Kidney epithelial cell (primary cell): ENCODE measurements at places on chromosomes 7 and 10. TPM values are rescaled to one million over a fixed set of nuclear protein-coding genes. Genes with fewer than 3 reads are reported as not detected.

HOXA5 gene
- 18.8 and 19.1 TPM in 2 replicates for total RNA-seq

TAF5 gene
- total RNA-seq, result 2.6 and 3.8 TPM in 2 replicates

MGAM2 gene
- total RNA-seq, result under 0.01 and 0.48 TPM in 2 replicates

PPP3CB gene
- total RNA-seq, result 18.7 and 21.9 TPM in 2 replicates

CFAP43 gene
- 0.34 and 0.75 TPM in 2 replicates for total RNA-seq

PLEKHA8 gene
- total RNA-seq, result 20.7 and 22.7 TPM in 2 replicates

ARHGAP21 gene
- total RNA-seq, result 71.8 and 73.0 TPM in 2 replicates

ACSM6 gene
- total RNA-seq, result not detected in 2 replicates

CLEC2L gene
- not detected in 2 replicates for total RNA-seq

INSYN2A gene
- under 0.01 and 0.04 TPM in 2 replicates for total RNA-seq

KIF5B gene
- 147 and 149 TPM in 2 replicates for total RNA-seq

DNA sequence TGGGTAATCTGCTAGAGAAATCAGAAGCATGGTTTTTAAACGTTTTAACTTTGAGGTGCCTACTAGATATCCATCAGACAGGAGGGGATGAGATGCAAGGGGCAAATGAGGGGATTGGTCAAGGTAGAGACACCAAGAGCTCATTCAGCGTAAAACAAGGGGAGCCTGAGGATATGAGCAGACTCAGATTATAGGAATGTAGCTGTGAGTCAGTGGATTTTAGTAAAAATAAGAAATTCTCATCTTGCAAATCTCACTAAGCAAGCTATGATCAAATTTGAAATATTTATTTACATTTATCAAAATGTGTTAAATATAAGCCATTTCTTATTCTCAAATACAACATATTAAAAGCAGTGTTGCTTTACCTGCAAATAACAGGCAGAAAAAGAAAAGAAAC is 21.4 kb upstream of the TFEC start:
- no peak for DNase-seq

- DNase-seq, result no peak
These were observed 97.7 kb downstream of the ALOX5 start for GRCh38 chr10:45471531-45472310.

GRCh38 chr10:65708057-65708456 is 1217.8 kb upstream of the LRRTM3 start:
- DNase-seq, result no peak

DNA sequence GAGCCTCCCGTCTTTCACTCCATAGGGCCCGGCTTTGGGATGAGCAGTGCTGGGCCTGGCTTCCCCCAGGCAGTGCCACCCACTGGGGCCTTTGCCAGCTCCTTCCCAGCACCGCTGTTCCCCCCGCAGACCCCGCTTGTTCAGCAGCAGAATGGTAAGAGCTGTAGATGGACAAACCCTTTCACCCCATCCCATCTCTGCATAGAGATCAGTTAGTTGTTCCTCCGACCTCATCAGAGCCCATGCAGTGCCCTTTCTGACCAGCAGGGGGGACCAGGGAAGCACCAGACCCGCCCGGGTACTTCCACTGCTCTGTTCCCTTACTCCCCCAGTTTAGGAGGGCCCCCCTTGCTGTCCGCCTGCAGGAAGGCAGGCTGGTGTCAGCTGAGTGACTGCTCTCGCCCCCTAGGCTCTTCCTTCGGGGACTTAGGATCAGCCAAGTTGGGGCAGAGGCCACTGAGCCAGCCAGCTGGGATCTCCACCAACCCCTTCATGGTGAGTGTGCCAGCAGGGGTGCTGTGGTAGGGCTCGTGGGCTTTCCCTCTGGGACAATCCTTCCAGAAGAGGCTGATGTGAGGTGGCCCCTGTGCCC is 9.8 kb downstream of the SAP25 start:
- DNase-seq, result no peak

DNA sequence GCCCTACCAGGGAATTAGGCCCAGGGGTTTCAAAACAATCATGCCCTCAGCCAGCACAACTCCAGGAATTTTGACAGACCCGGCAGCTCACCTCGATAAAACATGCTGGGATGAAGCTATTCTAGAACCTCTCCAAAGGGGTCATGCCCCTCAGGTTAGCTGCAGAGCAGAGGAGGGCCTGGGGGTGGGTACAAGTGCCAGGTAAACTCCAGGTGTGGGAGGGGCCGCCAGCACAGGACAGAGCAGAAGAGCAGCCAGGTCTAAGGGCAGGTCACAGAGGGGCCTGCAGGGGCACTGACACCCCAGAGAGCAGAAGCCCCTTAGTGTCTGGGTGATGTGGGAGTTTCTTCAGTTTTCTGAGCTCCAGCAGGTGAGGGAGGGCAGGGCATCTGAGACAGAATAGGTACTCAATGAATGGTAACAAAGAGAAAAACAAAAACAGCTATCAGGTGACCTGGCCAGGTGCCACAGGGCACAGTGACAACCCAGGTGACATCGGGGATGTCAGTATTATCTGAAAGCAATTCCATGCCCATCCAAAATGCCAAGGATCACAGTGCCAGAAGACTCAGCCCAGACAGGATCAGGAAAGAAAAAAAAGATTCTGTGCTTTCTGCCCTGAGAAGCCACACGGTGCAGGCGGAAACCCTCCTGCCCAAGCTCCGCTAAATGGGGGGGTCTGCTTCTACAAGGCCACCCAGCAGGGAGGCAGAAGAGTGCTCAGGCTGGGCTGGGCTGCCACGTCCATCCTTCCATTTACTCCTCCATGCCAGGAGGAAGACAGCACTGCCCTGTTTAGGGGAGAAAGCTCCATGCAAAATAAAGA is 104.5 kb downstream of the TNS3 start:
- no peak for DNase-seq

- DNase-seq, result no peak
These were observed 42.4 kb downstream of the ZNF487 start for GRCh38 chr10:43479275-43479674.

- DNase-seq, result no peak
These were observed 35.1 kb upstream of the NPVF start for GRCh38 chr7:25263337-25263736.

- DNase-seq, result no peak
These were observed 139.8 kb downstream of the CUBN start for GRCh38 chr10:16989826-16990293.

DNA sequence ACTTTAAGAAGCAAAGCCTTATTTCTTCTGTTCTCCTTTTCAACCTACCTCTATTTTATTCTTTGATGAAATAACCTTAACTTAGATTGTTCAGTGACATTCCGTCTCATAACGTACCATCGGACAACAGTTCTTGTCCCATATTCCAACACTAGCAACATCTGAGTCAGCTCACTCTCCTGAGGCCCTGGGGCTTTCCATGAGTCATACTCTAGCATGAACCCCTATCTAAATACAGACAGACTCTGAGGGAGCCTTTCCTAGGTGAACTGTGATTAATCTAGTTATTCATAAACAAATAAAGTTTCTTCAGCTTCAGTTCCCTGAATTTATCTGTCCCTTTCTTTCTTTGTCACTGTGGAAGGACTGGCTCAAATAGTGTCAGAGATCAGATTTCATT is 168.7 kb upstream of the LYZL1 start:
- no peak for DNase-seq

GRCh38 chr7:155930527-155930926 is 118.3 kb upstream of the SHH start:
- no peak for DNase-seq

- no peak for DNase-seq
These were observed 72.7 kb downstream of the PLCE1 start for GRCh38 chr10:94066411-94066810.

DNA sequence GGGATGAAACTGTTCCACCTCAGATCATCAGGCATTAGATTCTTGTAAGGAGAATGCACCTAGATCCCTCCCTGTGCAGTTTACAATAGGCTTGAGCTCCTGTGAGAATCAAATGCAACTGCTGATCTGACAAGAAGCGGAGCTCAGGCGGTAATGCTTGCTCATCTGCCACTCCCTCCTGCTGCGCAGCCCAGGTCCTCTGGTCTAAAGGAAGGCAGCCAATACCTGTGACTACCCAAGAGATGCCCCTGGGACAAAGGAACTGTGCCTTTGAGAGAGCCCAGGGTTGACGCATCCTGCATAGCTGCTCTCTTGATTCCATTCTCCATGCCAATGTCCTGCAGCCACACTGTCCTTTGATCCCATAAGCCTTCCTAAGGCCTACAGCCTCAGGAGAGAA is 73.1 kb downstream of the ADCYAP1R1 start:
- no peak for DNase-seq

DNA sequence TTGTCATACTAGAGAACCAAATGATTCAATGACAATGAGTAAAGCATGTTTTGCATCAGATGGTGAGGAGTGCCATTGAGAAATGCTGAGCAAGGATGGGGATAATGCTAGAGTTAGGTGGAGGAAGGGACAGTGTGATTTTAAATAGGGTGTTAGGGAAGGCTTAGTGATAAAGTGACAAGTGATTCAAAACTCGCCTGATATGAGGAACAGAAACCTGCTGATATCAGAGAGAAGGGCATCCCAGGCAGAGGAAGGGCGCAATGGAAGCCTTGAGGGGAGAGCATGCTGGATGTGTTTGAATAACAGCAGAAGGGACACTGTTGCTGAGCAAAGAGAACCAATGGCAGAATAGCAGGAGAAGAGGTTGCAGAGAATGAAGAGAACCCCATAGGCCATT is 196.2 kb downstream of the NRG3 start:
- DNase-seq, result no peak

GRCh38 chr10:15348579-15348978 is 22.5 kb downstream of the FAM171A1 start:
- no peak for DNase-seq

DNA sequence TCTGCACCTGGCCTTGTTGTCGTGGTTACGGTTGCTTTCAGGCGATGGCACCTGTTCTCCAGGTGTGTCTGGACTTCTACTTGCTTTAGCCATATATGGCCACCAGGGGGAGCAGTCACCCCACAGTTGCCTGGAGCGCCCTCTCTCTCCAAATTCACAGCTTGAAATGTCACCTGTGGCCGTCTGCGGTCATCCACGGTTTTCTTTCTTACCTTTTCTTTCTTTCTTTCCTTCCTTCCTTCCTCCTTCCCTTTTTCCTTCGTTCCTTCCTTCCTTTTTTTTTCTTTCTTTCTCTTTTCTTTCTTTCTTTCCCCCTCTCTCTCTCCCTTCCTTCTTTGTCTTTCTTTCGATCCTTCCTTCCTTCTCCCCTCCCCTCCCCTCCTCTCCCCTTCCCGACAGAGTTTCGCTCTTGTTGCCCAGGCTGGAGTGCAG is 150.5 kb upstream of the VKORC1L1 start:
- DNase-seq, result no peak

DNA sequence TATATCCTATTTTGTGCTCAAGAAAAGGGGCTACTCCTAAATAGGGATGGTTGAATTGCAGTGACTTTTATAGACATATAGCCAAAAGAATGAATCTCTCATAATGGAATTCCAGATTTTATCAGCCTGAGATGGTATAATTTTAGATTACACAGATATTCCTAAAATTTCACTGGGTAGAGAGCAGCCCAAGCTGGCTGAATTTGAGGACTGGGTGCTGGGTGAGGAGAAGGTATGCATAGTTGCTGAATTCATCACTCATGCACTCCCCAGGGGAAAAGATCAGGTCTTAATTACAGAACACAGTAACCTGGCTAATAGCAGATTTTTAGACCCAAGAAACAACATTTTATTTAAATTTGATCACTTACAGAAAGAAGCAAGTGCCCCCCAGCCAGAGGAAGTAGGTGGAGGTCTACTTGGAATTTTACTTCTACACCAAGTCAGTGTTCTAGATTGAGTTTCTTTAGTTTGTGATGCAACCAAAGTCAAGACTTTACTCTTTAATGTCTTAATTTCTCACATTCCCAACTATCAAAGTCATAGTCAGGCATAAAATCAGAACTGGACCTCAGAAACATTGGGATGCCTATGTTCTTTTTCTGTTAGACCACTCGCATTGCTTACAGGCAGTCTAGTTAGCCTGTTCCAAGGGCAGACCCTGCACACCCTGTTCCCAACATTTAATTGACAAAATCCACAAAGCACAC is 337.4 kb upstream of the PODXL start:
- DNase-seq, result no peak

DNA sequence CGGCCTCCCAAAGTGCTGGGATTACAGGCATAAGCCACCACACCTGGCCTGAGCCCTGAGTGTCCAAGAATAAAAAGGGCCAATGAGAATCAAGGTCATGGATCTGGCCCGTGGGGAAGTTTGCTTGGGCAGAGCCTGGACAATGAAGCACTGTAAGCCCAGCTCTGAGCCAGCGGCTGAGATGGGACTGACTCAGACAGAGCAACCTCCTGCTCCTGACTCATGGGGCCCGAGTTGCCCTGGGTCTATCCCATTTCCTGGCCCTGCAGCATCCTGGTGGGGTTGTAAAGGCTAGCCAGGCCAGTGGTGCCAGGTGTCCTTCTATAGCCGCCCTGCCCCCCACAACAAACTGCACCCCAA is 5.2 kb upstream of the MYH16 start:
- DNase-seq, result peak; percentile 87

DNA sequence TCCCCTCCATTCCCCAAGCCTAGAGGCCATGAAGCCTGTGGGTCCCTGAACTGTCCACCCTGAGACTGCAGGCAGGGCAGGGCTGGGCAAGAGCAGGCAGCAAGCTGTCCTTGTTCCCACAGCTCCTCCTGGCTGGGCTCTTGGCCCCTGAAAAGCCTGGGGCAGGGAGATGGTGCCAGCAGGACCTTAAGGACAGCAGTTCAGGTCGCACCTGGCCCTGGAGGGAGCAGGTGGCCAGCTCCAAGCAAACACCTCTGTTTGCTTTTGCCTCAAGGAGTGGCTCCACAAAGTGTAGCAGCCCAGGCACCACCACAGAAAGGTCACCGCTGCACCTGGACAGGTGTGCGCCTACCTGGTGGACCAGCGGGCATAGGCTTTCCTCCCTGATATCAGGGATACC is 5.2 kb downstream of the RET start:
- no peak for DNase-seq

GRCh38 chr10:43778571-43778970 is 129.9 kb upstream of the ZNF32 start:
- no peak for DNase-seq

- DNase-seq, result peak; percentile 75
These were observed 99.9 kb upstream of the AKR1E2 start for GRCh38 chr10:4725917-4726606.

- DNase-seq, result no peak
These were observed 14.7 kb downstream of the FAM241B start for GRCh38 chr10:69644658-69645295.

GRCh38 chr7:136063326-136063666 is 86.1 kb upstream of the MTPN start:
- DNase-seq, result no peak

DNA sequence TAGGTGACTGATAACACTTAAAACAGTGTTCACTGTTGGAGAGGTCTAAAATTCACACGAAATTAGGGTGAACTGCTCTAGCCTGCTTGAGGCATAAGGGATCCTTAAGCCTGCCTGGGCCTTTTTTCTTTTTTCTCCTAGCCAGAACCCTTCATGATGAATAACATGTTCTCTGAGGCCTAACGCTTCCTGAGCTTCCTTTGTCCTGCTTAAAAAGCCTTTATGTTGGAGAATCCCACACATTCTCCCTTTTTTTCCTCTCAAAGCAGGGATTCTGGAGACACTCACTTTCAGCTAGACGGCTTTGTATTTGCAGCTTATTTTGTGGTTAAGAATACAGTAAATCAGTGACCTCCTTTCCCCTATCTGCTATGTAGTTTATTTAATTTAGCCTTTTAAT is 354.7 kb upstream of the PHF14 start:
- DNase-seq, result no peak
